Left hindlimb (tissue), 1 donor: ENCODE measurements at places on chromosomes 3 and 15.

GRCh38 chr15:51144021-51144532, 49.4 kb upstream of the TNFAIP8L3 start:
- DNase-seq, result no peak

DNA sequence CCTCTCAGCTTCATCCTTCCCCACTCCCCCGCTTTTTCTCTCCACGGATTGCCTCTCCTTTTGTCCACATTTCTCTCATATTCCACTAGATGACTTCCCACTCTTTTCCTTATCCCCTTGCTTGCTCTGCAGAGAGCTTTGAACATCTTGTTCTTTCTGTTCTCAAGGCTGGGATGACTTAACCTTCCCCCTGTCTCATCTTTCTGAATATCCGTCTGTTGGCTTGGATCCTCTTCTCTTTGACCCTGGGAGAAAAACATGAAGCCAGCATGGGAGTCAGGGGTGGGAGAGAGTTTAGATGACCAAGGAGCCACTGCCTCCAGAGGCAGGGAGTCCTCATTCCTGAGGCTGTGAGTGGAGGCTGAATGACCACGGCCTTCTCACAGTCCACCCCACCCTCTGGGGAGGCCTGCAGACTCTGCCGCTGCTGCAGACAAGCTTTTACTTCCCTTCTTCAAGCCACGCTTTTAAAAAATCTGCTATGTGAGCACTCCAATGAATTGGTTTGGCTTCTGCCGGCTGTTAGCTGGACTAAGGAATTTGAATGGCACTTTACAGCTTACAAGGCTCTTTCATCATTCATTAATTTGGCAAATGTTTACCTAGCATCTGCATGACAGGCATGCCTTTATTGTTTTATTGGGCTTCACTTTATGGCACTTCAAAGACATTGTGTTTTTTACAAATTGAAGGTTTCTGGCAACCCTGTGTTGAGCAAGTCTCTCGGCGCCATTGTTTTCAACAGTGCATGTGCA, 111.6 kb upstream of the SLC6A6 start:
- no peak for DNase-seq

GRCh38 chr15:63388511-63388910, 6.9 kb upstream of the CA12 start:
- DNase-seq, result no peak

DNA sequence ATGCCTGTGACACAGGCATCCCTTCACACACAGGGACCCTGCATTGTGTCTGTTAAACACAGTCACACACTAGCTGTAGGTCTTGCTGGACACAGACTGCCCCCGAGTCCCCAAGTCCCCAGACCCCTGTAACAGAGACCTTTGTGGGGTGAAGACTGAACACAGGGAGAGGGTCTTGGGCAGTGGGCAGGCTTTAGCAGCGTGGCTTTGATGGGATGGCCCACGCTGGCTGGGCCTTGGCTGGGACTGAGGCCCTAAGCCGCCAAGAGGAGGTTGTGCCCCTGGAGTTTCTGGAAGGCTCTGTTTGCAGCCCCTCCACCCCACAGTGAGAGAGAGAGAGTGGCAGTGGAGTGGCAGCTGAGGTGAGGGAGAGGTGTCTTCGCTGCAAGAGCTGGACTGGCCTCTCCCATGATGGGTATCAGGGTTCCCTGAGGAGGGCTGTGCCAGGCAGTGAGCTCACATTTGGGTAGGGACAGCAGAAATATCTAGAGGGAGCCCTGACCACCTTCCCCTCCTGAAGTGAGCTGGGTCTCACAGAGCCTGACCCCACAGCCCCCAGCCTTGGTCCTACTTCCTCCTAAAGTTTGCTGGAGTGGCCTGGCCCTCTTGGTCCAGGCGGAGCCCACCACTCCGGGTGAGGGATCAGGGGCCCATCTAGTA, 635 bp upstream of the VILL start:
- DNase-seq, result peak; percentile 36

DNA sequence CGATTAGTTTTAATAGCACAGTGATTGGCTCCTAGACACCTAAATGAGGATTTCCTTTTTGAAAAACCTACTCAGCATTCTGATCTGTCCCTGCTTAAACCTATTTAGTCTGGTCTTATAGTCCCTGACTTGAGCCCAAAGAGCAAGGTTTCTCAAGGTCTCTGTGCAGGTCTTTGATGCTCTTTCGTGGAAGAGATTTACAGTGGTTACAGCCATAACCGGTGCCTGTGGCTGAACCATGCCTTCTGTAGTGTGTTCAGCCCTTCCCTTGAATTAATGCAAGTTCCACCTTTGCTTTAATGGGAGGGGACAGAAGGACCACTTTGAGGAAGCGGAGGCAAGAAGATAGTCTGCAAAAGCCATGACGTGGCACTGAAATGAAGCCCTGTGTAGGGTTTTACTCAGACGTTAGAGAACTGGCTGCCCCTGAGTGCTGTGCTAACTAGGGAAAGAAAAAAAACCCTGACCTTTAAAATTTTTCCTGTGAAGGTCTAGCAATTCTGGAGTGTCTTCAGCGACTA, 43.0 kb downstream of the ZBTB38 start:
- DNase-seq, result no peak

DNA sequence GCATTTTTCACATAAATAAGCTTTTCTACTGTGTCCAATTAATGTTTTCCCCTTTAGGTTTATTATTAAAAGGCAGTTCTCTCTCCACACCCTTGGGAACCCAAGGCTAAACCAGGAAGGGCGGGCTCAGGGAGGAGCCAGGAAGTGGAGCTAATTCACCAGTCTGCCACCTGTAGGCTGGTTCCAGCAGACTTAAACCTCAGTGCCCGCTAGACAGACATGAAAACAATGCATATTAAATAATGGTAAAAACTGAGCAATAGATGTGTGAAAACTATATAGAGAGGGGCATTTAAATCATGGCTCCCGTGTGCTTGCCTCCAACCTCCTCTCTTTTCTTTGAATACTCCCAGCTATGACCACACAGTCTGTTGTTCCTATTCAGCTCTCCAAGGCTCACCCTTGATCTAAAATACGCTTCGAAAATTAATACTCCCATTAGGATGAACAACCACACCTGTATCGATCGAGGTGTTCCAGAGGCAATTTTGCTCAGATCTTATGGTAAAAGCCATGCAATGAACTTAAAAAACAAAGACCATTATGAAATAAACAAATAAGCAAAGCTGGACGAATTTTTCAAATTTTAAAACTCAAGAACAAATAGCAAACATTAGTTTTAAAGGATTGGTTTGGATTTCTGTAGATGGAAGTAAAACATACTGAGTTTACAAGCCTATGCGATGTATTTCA, 253.3 kb downstream of the TJP1 start:
- DNase-seq, result no peak

DNA sequence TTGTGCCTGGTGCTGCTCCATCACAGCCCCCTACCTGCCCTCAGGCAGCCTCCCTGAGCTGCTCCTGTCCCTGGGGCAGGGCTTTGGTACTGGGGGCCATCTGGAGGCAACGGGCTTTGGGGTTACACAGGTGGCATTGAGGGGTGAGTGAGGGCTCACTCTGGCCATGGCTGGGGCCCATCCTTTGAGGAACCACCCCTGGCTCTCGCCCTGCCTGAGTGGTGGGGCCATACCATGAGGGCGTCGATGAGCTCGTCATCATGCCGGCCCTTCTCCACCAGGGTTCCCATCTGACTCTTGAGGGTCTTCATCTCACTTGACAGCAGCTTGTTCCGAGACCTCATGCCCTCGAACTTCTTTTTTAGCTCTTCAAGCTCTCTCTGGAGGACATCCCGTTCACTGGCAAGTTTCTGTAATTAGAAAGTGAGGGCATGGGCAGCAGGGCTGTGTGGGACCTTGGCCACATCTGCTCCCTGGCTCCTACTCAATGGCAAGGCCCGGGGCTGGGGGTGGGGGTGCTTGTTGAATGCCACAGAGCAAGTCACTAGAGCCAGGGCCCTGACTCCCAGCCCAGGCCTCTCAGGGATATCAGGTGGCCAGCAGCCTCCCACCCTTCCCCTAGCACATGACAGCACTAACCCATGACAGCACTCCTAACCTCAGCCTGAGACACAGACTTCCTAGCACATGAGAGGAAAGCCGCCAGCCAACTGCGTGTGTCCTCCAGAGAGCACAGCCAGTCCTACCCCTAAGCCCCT, 33.5 kb downstream of the CCDC13 start:
- no peak for DNase-seq

GRCh38 chr3:18394384-18394995, 30.6 kb downstream of the SATB1 start:
- DNase-seq, result no peak

DNA sequence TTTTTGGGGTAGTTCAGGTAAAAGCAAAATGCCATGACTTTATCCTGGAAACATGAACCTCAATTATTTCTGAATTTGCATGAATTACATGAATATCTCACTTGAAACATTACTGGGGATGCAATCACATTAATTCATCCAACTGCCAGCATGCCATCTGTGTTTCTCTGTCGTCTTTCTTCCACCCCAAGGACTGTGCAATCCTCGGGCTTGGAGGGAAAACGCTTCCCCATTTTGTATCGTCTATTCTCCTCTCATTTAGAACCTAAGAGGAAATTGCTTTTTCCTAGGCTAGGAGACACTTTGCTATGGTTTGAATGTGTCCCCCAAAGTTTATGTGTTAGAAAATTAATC, 109.4 kb downstream of the SQOR start:
- DNase-seq, result no peak

DNA sequence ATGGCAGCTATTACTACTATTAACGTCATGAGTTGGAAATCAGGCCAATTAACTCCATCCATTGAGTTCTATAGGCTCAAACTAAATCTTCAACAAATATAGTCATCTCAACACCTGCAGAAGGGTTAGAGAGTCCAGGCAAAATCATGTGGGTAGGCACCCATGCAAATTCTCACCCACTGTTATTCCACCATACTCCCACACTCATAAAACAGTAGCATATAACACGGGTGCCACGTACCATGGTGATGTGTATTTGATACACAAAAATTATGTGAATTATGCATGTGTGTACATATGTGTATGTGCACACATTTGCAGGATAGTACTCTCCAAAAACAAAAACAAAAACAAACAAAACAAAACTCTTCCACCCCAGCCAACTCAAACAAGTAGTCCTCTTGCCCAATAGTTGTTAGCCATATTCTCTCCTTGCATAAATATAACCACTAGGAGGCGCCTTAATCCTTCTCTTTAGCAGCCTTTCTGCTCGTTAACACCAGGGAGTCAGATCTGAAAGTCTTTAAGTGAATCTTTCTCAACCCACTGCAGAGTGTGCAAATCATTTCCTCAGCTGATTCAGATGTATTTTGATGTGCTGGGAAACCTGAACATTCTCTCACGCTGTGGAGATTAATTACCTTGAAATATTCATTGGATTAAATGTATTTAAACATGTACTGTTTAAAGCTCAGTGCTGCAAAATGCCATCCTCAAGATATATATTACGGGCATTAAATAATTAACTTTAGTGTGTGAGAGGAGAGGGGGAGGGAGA, 38.0 kb upstream of the COPB2 start:
- DNase-seq, result no peak

- DNase-seq, result no peak
These were observed 18.4 kb upstream of the EMC3 start for GRCh38 chr3:10004960-10005564.

- DNase-seq, result no peak
These were observed 19.8 kb downstream of the PCSK6 start for GRCh38 chr15:101469520-101470288.

GRCh38 chr15:89226359-89227221, 5.2 kb upstream of the RLBP1 start:
- no peak for DNase-seq

GRCh38 chr3:109018828-109019227, 65.1 kb upstream of the GUCA1C start:
- no peak for DNase-seq

DNA sequence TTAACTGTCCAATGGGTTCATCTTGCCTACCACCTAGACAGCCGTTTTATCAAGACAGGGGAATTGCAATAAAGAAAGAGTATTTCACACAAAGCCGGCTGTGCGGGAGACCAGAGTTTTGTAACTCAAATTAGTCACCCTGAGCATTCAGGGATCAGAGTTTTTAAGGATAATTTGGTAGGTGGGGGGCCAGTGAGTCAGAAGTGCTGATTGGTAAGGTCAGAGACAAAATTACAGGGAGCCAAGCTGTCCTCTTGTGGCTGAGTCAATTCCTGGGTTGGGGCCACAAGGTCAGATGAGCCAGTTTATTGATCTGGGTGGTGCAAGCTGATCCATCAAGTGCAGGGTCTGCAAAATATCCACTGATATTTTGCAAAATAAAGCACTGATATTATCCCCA, 29.9 kb upstream of the GPD1L start:
- DNase-seq, result no peak

GRCh38 chr3:149020196-149020838, 29.0 kb downstream of the GYG1 start:
- DNase-seq, result no peak

GRCh38 chr15:80252121-80252518, at the start of gene CTXND1:
Gene CTXND1, minus strand, starts transcription at chr15:80252213. Its CDS starts 50,264 bp downstream, at chr15:80201949.
- DNase-seq, result no peak

DNA sequence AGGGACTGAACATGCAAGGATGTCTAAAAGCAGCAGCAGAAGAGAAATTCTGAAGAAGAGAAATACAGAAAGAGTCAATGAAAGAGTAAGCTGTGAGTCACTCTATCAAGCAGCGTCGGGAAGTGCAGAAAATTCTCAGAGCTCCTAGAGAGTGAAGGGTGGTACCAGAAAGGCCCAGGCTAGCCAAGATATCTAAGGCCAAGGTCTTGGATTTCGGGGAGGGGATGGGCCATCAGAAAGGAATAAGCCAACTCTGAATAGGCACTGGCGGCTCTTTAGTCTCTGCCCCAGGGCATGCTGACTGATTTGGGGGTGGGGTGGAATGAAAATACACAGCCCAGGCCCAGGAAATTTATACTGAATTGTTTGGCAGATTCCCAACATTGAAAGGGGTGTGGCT, 70.8 kb downstream of the GPR156 start:
- no peak for DNase-seq

GRCh38 chr15:88383354-88383753, 83.8 kb downstream of the MRPL46 start:
- no peak for DNase-seq

DNA sequence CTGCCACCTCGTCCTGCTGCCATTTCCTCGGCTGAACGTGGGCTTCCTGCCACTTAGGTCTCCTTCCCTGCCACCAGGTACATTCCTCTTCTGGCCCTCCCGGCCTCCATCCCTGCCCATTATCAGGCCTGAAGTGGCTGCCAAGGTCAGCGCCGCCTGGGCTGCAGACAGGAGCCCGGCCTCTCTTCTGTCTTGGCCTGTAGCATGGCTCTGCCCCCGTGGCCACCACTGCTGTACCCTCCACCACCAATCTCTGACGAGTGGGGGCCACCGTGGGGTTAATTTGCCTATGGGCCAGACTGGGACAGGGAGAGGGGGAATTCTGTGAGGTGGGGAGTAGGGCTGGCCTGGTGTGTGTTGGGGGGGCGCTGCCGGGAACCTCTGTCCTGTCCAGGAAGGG, 2.0 kb upstream of the BAHD1 start:
- DNase-seq, result no peak

GRCh38 chr3:57689367-57690053, 3.4 kb downstream of the DENND6A start:
- DNase-seq, result no peak

GRCh38 chr3:65781594-65781993, 257.1 kb downstream of the MAGI1 start:
- no peak for DNase-seq
